CD4-positive, alpha-beta T cell treated with Interleukin-12 subunit alpha and Interleukin-12 subunit beta, for 1 hour (primary cell): ENCODE measurements at places on chromosomes 2 and 18.

GRCh38 chr18:59876310-59876626 is 23.5 kb upstream of the PMAIP1 start:
- DNase-seq = no peak

GRCh38 chr2:24329700-24330099 is 30.6 kb downstream of the ITSN2 start:
- DNase-seq = no peak

DNA sequence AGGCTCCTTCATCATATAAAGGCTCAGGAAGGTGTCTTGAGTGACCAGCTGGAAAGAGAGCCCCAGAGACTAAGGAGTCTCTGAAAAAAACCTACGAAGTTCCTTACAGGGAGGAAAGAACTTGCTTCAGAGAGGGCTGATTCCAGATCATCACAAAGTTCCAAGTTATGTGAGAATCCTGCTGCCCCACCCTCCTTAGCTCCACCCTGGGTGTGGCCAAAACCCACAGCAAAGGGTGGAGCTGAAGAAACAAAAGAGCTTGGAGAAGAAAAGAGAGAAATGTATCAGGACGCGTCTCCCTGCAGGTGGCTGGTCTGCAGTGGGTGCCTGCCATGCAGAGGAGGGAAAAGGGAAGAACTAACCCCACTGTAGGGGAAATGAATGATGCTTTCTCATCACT is 32.8 kb upstream of the ZNF396 start:
- no peak for DNase-seq

DNA sequence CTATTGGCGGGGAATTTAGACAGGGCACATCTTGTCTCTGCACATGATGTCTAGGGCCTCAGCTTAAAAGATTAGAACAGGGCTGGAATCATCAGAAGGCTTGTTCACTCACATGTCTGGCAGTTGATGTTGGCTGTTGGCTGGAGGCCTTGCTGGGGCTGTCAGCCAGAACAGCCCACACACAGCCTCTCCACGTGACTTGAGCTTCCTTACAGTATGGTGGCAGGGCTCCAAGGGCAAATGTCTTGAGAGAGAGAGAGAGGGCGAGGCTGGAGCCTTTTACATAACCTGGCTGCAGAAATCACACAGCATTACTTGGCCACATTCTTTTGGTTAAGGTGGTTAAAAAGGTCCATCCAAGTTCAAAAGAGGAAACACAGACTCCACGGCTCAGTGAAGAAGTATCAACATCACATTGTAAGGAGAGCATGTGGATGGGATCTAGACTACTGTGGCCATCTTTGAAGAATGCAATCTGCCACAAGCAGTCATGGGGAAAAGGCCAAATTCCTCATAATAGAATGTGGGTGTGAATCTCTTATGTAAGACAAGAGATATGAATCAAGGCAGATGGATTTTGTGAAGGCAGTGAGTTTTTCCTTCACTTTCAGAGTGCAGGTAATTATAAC is 30.4 kb downstream of the SRSF7 start:
- no peak for DNase-seq

- no peak for DNase-seq
These were observed 241.4 kb downstream of the SLC8A1 start for GRCh38 chr2:40210344-40210967.

DNA sequence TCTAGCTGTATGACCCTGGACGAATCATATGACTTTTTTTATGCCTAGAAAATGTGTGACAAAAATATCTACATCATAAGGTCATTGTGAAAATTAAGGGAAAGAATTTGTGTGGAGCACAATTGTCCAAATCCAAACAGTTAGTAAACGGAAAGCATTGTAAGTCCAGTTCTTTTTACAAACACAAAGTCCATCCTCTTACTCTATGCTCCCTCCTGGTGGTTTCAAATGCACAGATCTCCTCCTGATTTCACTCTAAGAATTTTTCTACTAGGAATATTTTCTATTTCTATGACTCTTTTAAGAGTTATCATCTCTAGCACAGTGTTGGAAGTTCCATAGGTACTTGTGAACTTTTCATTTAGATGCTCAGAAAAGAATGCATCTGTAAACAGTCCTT is 125.2 kb upstream of the ARL5A start:
- no peak for DNase-seq
